Stimulated activated CD8-positive, alpha-beta memory T cell treated with anti-CD3 and anti-CD28 coated beads, Interleukin-15, amount 100 ng/mL, for 4 hours (primary cell): ENCODE measurements at places on chromosomes 2 and 18.

- no peak for DNase-seq
Observed at GRCh38 chr2:131366643-131367042, 2.7 kb upstream of the RAB6D start.

- DNase-seq: no peak
Observed at GRCh38 chr2:219638948-219639755, 11.7 kb downstream of the SLC4A3 start.

GRCh38 chr2:208195531-208195930 is 5.7 kb upstream of the C2orf80 start:
- no peak for DNase-seq

DNA sequence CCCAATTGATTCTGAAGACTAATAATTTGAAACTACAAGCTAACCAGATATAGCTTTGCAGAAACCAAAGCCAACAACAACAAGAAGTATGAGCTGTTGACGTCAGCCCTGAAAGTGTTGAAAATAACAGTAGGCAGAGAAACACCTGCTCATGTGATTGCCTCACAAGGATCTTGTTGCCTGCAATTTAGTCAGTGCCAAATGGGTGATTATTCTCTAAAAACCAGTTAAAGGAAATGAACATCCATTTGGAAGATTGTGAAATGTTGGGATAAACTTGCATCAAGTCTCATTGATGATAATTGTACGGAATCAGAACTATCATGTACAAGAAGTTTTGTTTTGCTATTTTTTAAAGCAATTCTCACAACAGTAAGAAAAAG is 2.8 kb downstream of the CYTIP start:
- DNase-seq: no peak

DNA sequence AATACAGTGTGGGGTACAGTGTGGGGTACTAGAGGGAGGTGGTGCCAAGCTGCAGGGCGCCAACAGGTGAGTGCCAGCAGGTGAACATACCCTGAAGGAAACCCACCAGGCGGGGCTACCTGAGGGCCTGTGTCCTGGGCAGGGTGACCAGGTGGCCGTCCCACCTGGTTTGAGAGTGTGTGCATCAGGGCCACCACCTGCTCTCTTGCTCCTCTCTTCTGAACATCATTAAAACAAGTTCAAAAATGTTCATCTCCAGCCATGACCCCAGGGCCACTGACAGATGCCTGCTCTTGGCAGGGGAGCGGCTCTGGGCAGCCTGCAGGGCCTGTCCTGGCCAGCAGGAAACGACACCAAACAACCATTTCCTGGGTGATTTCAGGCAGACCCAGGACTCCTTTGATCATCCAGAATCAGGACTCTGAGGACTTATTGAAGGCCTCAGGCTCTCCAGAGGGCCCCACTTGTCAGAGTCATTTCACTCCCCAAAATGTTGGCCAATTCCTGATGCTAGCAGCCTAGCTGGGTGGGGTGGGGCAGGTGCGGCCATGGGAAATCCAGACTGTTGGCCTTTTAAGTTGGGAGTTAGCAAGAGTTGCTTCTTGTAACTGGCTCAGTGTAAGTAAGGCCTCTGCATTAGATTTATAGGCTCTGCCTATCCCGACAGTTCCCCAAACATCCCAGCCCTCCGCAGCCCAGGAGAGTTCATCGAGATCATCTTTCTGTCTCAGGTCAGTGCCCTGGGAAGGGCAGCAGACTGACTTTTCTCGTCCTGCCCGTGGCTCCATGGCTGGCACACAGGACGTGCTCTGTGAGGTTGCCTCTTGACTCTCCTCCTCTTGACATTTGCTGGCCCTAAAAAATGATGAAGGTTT is 111.5 kb upstream of the ZNF236 start:
- no peak for DNase-seq
